Ascending aorta (tissue), 2 donors: ENCODE measurements at places on chromosomes 2 and 18.

DNA sequence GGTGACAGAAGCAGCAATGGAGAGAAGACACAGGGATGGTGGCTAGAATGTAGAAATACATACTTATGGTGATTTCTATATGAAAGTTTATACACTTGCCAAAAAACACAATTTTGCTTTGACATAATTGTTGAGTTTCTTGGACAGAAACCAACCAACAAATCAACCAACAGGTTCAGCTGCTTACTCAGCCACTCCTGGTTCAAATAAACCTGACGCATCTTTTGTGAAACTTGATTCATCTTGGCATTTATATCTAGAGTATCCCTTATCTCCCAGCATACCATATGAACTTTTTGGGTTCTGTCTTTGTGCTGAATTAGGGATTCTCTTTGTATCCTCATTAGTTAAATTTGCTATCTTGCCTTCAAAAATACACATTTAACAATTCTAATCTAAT, 54.1 kb upstream of the ERBB4 start:
- DNase-seq, result no peak

- DNase-seq, result no peak
Measured at GRCh38 chr2:16330571-16330970, 335.1 kb downstream of the CYRIA start.

- DNase-seq, result no peak
Measured at GRCh38 chr2:187429989-187430388, 18.1 kb downstream of the CALCRL start.

DNA sequence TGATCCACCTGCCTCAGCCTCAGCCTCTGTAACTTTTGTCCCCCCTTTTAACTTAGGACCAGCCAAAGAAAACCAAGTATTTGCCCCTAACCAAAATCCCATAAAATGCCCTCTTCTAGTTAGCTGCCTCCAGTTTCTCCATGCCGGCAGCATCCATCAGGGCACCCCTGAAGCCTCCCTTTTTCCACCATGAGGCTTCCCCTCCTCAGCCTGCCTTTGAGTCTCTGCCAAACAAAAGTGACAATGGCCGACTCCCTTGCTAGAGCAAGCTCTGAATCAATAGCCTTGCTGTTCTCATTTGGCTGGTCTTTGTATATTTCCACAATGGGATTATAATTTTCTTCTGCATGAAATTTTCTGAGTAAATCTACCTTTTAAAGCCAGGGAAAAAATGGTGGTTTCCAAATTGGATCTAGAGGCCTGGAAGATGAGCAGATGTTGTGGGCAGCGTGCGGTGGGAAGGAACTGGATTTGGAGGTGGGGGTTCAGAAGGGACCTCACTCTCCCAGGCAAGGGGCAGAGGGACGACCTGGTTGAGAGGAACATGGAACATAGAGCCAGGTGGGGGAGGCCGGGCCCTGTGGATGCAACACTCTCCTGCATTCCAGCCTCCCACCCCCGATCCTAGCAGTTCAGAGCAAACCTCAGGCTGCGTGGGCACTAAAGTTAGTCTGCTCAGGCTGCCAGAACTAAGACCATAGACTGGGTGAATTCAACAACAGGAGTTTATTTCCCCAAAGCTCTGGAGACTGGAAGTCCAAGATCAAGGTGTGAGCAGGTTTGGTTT, 80.6 kb downstream of the HS6ST1 start:
- no peak for DNase-seq

DNA sequence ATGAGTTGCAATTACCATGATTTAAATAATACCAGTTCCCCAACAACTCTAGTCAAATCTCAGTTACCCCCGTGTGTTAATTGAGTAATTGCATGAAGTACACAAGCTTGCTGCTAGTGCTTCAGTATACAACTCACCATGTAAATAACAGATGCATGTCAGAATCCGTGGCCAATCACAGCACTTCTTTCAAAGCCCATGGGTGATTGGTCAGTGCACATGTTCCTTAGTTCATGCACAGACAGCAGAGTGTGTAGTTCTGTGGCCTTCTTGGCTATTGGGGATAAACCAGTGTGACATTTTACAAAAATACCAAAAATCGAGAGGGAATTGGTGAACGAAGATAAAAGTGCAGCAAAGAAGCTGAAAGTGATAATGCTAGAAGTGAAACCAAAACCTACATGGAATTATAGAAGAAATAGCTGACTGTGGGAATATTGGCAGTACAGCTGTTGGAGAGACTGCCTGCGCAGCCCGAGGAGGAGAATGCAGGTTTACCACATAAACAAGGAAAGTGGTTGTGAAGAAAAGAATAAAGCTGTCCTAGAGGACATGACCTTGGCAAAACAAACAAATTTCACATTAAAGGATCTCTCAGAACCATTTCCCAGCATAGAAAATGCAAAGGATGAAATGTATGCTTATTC, 59.4 kb downstream of the NEDD4L start:
- no peak for DNase-seq

DNA sequence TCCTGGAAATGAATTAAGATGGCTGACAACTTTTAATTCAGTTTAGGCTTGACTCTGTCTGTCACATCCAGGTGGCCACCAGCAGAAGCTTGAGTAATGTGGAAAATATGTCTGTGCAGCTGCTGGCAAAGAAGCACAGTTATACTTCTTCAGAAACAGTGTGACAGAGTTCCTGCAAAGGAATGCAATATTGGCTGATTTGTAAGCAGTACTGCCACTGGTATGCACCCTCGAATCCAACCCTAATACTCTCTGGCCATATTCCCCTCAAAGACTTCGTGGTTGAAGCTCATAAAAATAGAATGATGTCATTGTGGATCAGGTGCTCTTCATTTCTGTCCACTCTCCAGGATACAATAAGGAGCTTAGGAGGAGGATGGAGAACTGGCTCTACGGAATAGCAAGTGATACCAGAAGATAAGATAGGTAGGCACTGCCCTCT, 86.2 kb downstream of the METTL8 start:
- no peak for DNase-seq

DNA sequence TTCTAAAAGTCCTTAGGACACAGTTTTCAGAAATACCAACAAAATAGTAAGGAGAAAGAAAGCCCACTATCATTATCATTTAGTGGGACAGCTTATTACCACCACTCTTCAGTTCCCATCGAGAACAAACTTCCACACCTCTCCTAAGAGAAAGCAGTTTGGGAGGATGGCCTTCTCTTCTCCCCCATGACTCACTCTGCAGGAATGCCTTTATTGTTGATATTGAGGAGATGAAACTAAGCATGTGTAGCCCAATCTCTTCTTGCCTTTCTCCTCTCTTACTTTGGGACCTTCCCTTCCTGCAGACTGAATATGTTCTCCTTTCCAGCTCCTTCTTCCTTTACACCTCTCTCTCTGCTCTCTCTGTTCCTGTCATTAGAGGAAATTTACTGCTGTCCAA, 30.0 kb upstream of the ERMN start:
- no peak for DNase-seq

DNA sequence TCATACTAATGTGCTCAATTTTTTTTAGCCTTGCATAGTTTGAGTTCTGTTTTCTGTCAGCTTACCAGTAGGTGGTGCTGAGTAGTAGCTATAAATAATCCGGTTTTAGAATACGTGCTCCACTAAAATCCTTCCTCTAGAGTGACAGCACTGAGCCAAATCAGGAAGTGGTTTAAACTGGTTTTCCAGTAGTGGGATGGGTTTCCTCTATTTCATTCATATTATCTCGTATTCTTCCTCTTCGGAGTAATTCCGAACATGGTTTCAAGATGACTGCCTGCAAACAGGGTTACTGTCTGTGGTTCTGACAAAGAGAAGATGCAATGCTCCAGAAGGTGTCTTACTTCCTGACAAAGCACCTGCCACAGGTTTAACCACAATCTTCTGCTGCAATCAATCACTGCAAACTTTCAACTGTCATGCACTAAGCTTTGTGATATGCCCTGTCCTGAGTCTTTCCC, 496.9 kb upstream of the VRK2 start:
- no peak for DNase-seq

DNA sequence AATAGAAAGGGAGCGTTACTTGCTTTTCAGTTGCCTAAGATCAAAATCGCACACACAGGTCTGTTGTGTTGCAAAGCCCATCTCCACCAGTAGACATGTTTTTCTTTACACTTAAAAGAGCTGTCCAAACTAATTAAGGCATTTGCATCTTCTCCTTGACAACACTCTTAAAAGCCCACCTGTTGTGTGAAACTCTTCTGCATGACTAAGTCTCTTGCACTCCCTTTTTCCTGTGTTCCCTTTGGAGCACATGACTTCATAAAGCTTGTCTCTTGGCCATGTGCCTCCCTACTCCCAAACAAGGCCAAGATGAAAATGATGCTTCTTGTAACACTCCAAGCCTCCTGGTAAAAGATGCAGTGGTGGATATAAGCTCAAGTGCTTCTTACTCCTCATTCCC, 26.1 kb downstream of the PID1 start:
- no peak for DNase-seq

GRCh38 chr18:62569081-62569655, 46.3 kb downstream of the ZCCHC2 start:
- no peak for DNase-seq

GRCh38 chr2:210718503-210718902, 162.1 kb downstream of the CPS1 start:
- DNase-seq, result no peak
